ENCODE measurements at places on chromosomes 6 and 20.

GRCh38 chr6:123089226-123089625 is 93.2 kb downstream of the CLVS2 start:
- DNase-seq = no peak

DNA sequence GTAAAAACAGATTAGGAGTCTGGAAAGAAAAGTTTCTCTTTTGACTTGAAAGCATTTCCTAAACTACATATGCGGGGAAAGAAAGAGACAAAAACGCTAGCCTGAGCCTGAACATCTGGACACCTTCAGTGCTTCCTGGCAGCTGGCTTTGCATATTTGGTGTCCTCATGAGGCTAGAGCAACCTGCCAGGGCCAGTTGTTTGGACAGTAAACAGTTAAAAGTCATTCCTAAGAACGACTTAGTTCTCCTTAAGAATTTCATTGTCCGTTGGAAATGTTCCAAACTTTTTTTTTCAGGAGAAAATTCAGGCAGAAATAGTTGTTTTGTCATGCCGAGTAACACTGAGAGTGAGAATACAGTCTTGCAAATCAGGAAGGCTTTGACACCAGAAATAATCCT is 199.8 kb downstream of the SMOC2 start:
- no peak for DNase-seq

DNA sequence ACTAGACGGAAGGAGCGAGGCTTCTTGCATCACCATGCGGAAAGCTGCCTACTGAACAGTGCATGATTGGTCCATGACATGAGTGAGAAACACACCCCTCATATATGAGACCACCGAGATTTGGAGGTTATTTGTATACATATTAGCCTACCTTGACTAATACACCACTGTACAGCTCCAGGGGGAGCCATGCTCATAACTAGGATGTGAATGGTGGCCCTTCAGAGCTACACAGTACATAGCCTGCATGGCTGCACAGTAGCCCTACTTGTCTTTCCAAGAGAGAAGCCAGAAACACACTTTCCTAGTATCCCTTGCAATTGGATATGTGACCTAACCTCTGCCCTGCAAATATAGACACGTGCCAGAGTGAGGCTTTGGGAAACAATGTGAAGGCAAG is 21.8 kb upstream of the MCUR1 start:
- DNase-seq = no peak

GRCh38 chr20:13226367-13226766 is 5.3 kb downstream of the ISM1 start:
- DNase-seq = no peak

All from stimulated activated CD4-positive, alpha-beta T cell treated with anti-CD3 and anti-CD28 coated beads, Interleukin-15, amount 100 ng/mL, for 1 hour (primary cell).